ENCODE measurements at places on chromosomes 1 and 21.
A peak's percentile ranks its signal among the peaks of the same experiment; 100 is the strongest.

DNA sequence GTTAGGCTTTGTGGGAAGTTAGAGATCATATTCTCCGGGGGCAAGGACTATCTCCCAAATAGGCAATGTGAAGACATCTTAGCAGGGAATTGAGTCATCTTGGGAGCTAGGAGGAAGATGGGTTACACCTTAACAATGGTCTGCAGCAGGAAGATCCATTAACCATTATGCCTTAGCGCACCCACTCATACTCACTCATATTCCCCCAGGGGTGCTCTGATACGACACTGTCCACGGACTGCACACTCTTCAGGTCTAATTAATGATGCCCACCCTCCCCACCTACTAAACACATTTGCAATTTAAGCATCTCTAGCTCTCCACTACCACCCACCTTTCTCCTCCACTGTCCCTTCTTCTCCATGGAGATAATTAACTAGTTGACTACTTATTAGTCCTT, 857 bp upstream of the AK5 start:
- no peak for DNase-seq

DNA sequence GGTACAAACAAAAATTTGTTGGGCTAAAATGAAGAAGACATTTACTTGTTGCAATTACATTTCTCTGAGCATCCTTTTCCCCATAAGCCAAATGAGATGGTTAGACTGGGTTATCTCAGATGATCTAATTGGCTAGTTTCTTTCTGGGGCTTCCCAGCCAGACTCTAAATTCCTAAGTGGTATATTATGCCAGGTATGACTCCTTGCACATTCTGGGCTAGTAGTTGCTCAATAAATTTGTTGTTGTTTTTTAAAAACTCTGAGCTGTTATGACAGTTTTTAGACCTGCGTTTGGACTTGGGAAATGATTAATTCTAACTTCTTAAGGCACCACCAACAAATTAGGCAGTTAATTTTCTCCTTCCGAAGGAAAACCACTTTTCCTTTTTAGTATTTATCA, 66.1 kb downstream of the UCK2 start:
- no peak for DNase-seq

DNA sequence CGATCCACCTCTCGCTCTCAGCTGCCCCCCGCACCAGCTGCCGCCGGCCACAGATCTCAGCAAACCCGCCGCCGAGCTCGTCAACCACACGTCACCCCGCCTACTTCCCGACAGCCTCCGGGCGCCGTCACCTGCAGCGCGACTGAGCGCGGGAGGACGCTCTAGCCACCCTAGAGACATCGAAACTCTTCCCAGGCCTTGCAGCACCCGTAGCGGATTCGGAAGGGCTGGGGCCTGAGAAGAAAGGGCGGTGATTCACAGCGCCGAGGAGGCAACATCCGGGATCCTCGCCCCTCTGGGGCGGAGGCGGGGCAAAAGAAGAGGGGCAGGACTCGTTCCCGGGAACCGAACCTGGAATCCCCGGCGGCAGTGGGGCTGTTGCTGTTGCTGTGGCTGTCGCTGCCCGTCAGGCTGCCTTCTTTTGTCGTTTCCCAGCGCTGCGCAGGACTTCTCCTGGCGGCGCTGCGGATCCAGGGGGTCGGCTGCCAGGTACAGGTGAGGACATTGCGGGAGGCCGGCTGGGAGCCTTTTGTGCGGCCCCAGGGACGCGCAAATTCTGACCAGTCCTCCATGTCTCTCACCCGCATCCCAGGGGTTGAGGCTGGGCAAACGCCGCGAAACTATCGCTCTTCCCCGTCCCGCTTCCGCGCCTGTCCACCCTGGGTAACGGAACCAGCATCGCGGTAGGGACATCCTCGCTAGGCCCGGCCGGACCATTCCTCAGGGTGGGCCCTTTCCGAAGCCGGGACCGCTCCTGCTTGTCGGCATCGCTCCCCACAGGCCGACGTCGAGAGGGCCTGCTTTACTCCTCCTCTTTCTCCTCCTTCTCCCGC, at the start of the genes RO60 and UCHL5:
Gene RO60 (plus strand): TSS at position 331 of the 833 bp plus-strand sequence. CDS start 9,443 bp downstream, outside the sequence.
Gene UCHL5 (minus strand): TSS at position 79 of the 833 bp plus-strand sequence. CDS start 100 bp downstream, outside the sequence.
- peak; percentile 97 for DNase-seq

- peak; percentile 4 for DNase-seq
These were observed 6.4 kb upstream of the LRP8 start for GRCh38 chr1:53334312-53334711.

DNA sequence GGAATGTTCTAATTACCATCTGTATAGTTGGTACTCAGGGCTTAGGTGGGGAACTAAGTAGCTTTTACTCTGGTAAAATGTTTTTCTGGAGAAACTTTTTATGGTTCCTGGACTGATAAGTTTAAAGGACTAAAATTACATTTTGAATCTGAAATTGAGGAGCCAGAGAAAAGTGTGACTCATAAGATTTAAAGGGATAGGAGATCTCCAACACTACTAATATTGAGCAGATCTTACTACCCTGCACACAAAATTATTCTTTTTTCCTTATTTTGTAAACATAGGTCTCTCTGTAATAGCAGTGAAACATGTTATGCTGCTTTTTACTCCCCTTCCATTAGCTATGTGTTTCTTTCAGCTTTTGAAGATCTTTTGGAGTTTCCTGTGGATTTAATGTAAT, 32.5 kb downstream of the MTF2 start:
- no peak for DNase-seq
